ENCODE measurements at places on chromosomes 6 and 20.
A peak's percentile ranks its signal among the peaks of the same experiment; 100 is the strongest.

DNA sequence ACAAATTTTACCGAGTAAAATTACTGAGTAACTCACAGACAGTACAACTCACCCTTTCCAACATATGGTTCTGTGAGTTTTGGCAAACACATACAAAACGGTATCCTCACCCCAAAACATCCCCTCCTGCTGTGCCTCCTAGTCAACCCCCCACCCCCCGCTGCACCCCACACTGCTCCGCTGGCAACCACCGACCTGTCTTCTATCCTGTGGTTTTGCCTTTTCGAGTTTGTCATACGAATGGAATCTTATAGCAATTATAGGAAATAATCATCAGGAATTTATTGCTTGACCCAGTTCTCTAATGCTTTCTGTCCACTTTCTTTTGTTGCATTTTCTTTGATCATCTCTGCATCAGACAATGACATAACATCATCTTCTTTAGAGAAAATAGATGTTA, 312.3 kb downstream of the KIF16B start:
- DNase-seq, result no peak

GRCh38 chr6:27043244-27043643, 204.3 kb upstream of the PRSS16 start:
- no peak for DNase-seq

DNA sequence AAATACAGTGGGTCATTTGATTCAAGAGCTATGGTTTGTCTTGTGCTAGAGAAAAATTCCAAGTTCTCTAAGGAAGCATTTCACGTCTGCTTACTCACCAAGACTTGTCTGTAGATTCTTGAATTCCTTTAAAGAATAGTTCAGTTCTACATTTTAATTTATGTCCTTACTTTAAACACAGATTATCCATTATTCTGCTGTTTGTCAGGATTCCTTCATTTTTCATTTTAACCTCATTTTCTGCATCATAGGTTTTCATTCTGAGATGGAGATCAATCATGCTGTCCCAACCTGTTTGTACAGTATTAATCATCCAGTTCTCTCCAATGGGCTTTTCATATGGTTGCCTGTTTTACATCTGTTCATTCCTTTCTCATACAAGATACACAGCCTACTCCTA, 24.5 kb upstream of the POPDC3 start:
- no peak for DNase-seq

GRCh38 chr6:127219869-127220268, 46.8 kb upstream of the RNF146 start:
- no peak for DNase-seq

DNA sequence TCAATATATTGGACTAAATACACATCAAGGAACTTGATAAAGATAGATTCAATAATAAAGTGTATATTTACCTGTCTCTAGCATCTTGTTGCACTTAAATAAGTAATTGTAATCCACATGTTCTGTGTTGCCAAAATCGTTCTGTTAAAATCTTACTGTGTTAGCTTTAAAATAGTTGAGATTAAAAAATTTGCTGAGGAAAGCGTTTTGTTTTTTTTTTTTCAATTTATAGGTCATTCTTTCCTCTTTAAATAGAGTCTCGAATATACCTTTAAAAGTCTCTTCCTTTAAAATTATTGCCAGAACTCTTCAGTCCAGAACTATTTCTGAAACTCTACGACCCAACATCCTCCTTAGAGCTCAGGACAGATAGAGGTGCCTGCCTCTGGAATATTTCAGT, 195.6 kb upstream of the OPRM1 start:
- DNase-seq, result no peak

DNA sequence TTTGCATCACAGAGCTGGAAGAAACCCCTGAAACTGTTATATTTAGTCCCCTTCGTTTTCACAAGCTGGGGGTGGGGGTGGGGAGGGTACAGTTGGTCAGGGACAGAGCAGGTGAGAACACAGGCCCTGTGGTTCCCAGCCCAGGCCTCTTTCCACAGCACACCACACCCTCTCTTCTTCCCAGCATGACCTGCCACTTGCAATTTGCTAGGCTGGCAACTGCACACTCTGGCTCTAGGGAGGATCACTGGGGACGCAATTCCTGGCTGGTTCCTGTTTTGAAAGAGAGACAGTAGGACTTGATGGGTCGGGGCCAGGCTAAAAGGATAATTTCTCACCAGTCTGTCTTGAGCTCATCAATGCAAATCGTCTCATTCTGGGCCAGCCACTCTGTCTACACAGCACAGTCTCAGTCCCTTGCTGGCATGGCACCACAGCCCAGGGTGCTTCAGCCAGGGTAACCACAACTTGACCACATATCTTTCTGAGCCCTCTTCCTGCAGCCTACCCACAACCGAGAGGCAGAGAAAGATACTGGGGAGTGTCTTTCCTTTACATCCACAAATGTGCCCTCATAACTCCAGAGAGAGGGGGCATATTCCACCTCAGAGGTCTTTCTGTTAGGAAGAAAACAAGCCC, 41.7 kb upstream of the EMILIN3 start:
- DNase-seq, result no peak

- DNase-seq, result no peak
Measured at GRCh38 chr6:12165722-12166280, 124.4 kb upstream of the EDN1 start.

DNA sequence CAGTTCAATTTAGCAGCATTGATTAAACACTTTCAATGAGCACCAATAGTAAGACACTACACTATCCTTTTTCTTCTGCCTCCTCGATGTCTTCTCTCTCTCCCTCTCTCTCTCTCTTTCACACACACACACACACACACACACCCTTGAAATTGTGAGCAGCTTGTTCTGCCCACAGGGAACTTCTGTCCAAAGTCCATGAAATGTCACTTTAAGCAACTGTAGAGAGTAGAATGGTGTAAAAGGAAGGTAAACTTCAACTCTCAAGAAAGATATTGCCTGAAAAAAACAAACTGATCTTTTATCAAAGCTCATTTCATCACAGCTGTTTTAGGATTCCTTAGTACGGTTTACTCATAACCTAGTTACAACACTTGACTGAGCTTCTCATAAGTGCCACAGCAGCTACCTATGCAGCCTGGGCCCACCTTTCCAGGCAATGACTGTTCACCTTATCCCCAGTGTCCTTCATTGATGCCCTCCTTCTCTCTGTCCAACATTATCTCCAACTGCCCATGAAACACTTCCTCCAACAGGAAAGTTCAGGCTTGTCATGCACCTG, 107.0 kb downstream of the TNFRSF21 start:
- DNase-seq, result peak; percentile 13

- DNase-seq, result no peak
Measured at GRCh38 chr6:53294095-53294494, 54.7 kb downstream of the ELOVL5 start.

DNA sequence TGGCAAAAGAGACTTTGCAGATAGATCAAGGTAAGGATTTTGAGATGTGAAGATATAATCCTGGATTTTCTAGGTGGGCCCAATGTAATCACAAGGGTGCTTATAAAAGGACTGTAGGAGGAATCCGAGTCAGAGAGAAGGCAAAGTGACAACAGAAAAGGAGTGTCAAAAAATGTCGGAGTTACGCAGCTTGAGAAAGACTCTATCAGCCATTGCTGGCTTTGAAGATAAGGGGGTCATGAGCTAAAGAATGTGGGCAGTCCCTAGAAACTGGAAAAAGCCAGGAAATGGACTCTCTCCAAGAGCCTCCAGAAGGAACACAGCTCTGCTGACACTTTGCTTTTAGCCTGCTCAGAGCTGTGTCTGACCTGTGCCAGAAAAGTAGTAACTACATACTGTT, 8.7 kb upstream of the RWDD1 start:
- no peak for DNase-seq

GRCh38 chr6:144123421-144123820, 26.9 kb upstream of the STX11 start:
- no peak for DNase-seq

DNA sequence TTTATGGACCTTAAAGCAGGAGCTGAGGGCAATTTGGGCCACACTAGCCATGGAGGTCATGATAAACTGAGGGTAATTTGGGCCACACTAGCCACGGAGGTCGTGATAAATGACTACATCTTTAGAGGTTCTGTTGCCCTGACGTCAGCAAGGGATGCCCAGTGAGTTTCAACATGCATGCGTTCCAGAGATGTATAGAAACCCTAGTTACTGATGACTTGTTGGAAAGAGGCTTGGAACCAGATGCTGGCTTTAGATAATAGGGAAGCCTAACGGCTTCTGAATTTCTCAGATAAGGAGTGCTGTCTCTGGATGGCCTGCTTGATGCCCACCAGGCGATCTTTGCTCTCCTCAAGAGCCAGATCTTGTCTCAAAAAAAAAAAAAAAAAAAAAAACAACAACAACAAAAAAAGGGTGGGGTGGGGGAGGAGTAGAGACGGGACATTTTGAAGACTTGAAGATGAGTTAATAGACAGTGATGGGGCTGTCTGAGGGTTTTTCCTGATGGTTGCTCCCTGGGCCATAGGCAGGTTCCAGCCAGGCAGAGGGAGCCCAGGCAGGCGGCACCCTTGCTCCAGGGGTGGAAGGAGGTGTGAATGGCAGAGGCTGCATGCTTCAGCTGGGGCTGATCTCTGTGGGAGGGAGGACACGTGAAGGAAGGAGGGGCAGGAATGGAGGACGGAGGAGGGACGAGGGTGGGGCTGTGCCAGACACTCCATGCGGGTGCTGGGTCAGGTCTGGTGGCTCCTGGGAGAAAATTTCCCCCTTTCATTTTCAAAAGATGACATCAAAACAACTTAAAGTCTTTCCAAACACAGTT, 27.0 kb upstream of the FRMD1 start:
- DNase-seq, result no peak

DNA sequence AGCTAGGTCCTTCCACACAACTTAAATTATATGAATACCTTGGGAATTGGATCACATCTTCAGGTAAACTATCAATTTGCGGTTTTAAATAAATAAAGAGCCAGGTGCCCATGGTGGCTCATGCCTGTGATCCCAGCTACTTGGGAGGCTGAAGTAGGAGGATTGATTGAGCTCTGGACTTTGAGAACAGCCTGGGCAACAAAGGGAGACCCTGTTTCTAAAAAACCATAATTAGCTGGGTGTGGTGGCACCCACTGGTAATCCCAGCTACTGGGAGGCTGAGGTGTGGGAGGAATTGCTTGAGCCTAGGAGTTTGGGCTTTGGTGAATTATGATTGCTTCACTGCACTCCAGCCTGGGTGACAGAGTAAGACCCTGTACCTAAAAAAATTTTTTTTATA, 3.4 kb downstream of the GMNN start:
- no peak for DNase-seq

DNA sequence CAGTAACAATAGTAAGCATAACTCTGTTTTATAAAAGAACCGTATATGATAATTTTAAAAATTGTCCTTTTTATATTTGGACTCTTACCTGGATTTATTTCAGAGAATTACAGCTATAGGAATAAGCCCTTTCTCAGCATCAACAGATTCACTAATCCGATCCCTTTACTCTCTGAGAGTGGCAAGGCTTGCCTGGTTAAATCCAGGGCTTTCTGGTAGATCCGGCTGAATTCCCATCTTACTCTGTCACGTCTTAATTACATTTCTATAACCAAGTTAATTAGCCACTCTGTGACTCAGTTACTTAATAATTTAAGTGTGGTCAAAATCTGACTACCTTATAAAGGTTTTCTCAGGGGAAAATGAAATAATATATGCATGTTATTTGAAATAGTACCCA, 294.7 kb downstream of the FRK start:
- DNase-seq, result no peak

GRCh38 chr20:51388756-51389542, 153.6 kb downstream of the NFATC2 start:
- DNase-seq, result no peak

- DNase-seq, result no peak
Measured at GRCh38 chr6:137013738-137014602, 30.8 kb downstream of the IL20RA start.

GRCh38 chr6:168516944-168517741, 76.2 kb downstream of the SMOC2 start:
- DNase-seq, result no peak

DNA sequence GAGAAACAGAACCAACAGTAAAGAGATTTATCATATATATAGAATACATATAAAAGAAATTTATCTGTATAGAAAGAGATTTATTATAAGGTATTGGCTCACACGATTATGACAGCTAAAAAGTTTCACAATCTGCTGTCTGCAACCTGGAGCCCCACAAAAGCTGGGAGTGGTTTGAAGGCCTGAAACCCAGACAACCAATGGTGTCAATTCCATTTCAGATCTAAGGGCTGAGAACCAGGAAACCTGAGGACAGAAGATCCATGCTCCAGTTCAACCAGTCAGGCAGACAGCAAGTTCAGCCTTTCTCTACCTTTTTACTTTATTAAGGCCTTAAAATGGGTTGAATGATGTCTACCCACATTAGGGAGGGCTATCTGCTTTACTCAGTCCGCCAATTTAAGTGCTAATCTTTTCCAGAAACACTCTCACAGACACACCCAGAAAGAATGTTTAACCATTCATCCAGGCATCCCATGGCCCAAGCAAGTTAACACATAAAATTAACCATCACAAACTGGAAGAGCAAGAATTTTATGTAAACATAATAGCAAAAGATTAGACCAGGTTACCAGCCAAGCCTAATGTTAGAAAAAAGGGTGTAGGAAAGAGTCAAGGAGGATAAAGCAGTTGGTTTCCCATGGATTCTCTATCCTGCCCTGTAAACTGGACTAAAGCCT, 170.9 kb downstream of the FUT9 start:
- no peak for DNase-seq

DNA sequence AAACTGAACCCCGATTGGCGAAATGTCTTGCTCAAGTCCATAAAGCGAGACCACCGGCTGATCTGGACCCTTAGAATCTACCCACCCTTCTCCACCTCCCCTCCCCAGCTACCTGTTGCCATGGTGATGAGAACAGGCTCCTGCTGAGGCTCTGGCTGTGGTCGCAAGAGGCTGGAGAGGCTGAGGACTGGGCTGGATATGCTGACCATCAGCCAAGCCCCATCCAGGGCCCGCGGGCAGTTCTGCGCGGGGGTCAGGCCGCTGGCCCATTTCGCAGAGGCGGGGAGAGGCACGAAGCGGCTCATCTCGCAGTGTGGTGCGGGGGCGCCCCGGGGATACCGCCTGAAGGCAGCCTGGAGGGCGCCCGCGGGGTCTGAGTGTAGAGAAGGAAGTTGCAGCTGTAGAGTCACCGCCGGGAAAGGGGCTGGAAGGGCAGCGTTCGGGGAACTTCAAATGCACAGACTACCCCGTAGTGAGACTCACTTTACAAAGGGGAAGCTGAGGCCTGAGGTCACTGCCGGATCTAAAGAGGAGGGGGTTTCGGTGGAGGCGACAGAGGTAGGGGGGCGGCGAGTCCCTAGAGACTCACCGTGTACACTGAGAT, 671 bp downstream of the TAPBP start:
- DNase-seq, result peak; percentile 77

DNA sequence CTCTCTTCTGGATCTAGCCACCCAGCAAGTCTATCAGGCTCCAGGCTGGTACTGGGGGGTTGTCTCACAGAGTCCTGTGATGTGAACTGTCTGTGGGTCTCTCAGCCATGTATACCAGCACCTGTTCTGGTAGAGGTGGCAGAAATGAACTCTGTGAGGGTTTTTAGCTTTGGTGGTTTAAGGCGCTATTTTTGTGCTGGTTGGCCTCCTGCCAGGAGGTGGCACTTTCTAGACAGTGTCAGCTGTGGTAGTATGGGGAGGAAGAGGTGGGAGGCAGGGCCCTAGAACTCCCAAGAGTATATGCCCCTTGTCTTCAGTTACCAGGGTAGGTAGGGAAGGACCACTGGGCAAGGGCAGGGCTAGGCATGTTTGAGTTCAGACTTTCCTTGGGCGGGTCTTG, 75.8 kb downstream of the SNAP91 start:
- no peak for DNase-seq

GRCh38 chr6:111038534-111039252, 48.6 kb upstream of the SLC16A10 start:
- DNase-seq, result peak; percentile 31

- DNase-seq, result no peak
Measured at GRCh38 chr6:68364271-68364805, 270.7 kb upstream of the ADGRB3 start.

- no peak for DNase-seq
Measured at GRCh38 chr6:125231574-125232343, 70.0 kb downstream of the HDDC2 start.
